ENCODE measurements at places on chromosomes 1 and 21.

GRCh38 chr1:25699500-25700143 is 83.0 kb downstream of the MAN1C1 start:
- H3K27ac ChIP-seq, result peak overlapping the region; percentile 83
- no peaks in the 10 kb centered on the region for H3K27me3 ChIP-seq
- H3K4me3 ChIP-seq, result no peak overlapping the region
- peaks cover 100% of the 10 kb centered on the region for H3K4me1 ChIP-seq

DNA sequence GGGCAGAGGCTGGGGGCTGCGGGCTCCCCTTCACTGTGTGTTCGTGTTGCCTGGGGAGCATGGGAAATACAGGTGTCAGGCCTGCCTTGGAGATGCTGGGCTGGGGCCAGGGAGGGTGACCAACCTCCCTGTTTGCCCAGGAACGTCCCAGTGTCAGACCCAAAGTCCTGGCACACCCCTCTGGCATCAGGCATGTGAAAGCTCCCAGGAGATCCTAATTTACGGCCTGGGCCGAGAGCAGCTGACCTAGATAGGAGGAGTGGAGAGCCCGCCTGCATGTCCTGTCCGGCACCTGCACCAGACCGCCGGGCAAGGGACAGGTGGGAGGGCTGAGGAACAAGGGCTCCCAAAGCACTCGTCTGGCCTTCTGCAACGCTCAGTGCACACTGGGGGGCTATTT is 124.8 kb downstream of the PRDM16 start:
- H3K4me3 ChIP-seq, result no peak overlapping the region
- H3K27me3 ChIP-seq, result no peaks in the 10 kb centered on the region
- no peak for ATAC-seq
- peak overlapping the region; percentile 58 for H3K27ac ChIP-seq

- no peaks in the 10 kb centered on the region for H3K4me1 ChIP-seq
- H3K4me3 ChIP-seq, result no peak overlapping the region
- no peak overlapping the region for H3K27ac ChIP-seq
- ATAC-seq, result no peak
Measured at GRCh38 chr1:1924849-1925248, 5.8 kb upstream of the TMEM52 start.

- H3K4me1 ChIP-seq, result no peaks in the 10 kb centered on the region
- no peaks in the 10 kb centered on the region for H3K27me3 ChIP-seq
- H3K27ac ChIP-seq, result no peak overlapping the region
- H3K36me3 ChIP-seq, result no peaks in the 10 kb centered on the region
- no peak for ATAC-seq
Measured at GRCh38 chr1:245486775-245487470, 332.1 kb downstream of the KIF26B start.

DNA sequence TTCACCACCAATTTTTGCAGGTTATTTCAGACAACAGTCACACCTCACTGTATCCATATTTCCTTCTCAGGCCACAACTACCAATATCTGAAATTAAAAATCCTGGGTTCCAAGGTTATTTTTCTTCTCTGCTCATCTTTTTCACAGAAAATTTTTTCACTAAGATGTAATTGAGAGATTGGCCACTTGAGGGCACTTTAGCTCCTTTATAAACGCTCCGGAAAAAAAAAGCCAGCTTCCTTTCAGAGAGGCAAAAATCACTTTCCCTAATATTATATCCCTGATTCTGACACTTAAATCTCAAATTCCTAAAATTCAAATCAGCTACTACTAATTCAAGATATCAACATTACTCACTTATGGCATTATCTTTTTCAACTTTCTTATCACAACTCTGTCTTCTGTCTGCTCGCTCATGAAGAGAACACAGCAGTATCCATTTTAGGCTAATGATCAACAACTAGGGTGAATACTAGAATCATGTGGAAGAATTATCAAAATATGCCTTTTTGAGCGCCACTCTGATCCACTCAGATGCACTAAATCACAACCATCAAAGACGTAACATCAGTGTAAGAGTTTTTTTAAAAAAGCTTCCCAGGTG is 101.4 kb upstream of the RGS1 start:
- H3K27ac ChIP-seq, result no peak overlapping the region
- no peak for ATAC-seq
- no peaks in the 10 kb centered on the region for H3K36me3 ChIP-seq
- H3K27me3 ChIP-seq, result no peaks in the 10 kb centered on the region
- H3K4me1 ChIP-seq, result peaks cover 15% of the 10 kb centered on the region

GRCh38 chr1:229563241-229563640 is 4.7 kb upstream of the ABCB10 start:
- H3K36me3 ChIP-seq, result no peaks in the 10 kb centered on the region
- H3K4me3 ChIP-seq, result peak overlapping the region; percentile 45
- no peaks in the 10 kb centered on the region for H3K27me3 ChIP-seq
- no peak for ATAC-seq
- peak overlapping the region; percentile 98 for H3K27ac ChIP-seq
- peaks cover 4% of the 10 kb centered on the region for H3K4me1 ChIP-seq

DNA sequence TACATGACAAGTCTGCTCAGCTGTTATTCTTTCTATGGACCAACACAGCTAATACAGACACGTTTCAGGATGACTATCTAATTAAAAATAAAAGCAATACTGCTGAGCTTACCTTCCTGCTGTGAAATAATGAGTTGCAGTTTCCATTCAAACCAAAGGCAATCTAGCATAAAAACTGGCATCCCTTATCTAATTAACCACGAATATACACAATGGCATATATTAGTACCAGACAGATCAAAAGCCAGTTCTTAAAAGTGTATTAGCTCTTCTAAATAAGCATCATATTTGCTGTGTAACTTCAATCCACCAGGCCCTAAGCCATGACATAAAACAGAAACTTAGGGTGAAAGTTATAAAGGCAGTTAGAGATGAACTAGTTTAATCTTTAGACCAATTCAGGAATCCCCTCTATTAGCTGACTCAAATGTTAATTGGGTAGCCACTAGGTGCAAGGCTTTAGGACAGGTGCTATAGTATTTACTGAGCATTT is 20.6 kb downstream of the TESK2 start:
- no peak overlapping the region for H3K27ac ChIP-seq
- no peak for ATAC-seq
- no peaks in the 10 kb centered on the region for H3K36me3 ChIP-seq

GRCh38 chr1:6096243-6097116 is 50.8 kb downstream of the KCNAB2 start:
- H3K36me3 ChIP-seq, result peaks cover 5% of the 10 kb centered on the region
- H3K4me1 ChIP-seq, result no peaks in the 10 kb centered on the region
- H3K27me3 ChIP-seq, result peaks cover 22% of the 10 kb centered on the region
- no peak for ATAC-seq
- no peak overlapping the region for H3K27ac ChIP-seq

- H3K4me1 ChIP-seq, result no peaks in the 10 kb centered on the region
- H3K27me3 ChIP-seq, result no peaks in the 10 kb centered on the region
- no peak overlapping the region for H3K4me3 ChIP-seq
Measured at GRCh38 chr1:43491061-43491460, 37.3 kb upstream of the HYI start.

- no peaks in the 10 kb centered on the region for H3K36me3 ChIP-seq
- H3K4me1 ChIP-seq, result peaks cover 40% of the 10 kb centered on the region
Measured at GRCh38 chr1:23178950-23179349, 10.3 kb upstream of the LUZP1 start.

DNA sequence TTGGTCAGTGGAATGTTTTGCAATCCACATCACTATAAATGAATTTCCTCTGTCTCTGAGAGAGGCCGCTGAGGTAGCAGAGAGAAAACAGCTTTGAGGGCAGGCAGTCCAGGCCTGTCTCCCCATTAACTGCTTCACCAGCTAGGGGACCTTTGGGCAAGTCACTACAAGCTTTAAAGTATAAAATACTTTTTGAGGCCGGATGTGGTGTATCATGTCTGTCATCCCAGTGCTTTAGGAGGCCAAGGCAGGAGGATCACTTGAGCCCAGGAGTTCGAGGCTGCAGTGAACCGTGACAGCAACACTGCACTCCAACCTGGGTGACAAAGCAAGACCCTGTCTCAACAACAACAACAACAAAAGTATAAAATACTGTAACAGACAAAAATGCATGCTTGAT is 6.4 kb downstream of the IL6R start:
- H3K4me1 ChIP-seq, result peaks cover 41% of the 10 kb centered on the region
- ATAC-seq, result no peak
- no peaks in the 10 kb centered on the region for H3K36me3 ChIP-seq

GRCh38 chr21:30268608-30269197 is 14.0 kb downstream of the KRTAP24-1 start:
- no peak for ATAC-seq
- no peaks in the 10 kb centered on the region for H3K4me1 ChIP-seq
- no peak overlapping the region for H3K27ac ChIP-seq
- no peaks in the 10 kb centered on the region for H3K36me3 ChIP-seq
- H3K27me3 ChIP-seq, result no peaks in the 10 kb centered on the region

- H3K4me3 ChIP-seq, result no peak overlapping the region
- H3K36me3 ChIP-seq, result no peaks in the 10 kb centered on the region
- H3K4me1 ChIP-seq, result no peaks in the 10 kb centered on the region
- H3K27me3 ChIP-seq, result no peaks in the 10 kb centered on the region
- no peak for ATAC-seq
Measured at GRCh38 chr1:218642033-218642948, 297.2 kb downstream of the TGFB2 start.

DNA sequence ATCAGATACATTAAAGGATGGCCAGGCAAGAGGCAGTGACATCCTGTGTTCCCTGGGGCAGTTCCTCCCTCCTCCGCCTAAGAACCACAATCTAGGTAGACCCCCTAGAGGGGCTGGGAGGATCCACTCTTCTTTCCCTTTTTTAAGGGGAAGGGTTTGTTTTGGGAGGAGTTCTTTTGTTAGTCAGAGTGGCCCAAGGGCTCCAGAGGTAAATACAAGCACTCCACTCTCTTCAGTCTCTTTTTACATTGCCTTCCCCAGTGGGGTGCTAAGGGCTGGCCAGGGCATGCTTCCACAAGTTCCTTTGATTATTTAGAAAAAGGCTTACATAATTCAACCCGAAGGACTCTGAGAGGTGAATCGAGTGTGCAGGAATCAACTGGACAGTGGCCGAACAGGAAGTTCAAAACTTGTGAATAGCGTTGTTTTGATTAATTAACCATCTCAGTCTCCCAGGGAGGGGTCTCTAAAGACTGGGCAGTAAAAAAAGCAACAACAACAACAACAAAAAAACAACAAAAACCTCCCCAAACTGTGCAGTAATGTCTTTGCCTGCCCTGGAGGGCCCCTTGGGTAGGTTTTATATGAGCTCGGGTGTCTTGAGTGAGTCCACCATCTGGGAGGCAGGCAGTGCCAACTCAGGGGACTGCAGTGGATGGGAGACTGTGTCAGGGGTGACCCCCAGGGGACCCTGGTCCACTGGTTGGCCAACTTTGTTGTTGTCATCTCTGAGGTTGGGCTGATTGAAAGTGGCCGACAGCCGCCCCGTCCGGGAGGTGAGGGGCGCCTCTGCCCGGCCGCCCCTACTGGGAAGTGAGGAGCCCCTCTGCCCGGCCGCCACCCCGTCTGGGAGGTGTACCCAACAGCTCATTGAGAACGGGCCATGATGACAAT is 33.2 kb upstream of the ENO1 start:
- H3K4me3 ChIP-seq, result no peak overlapping the region
- no peaks in the 10 kb centered on the region for H3K36me3 ChIP-seq
- ATAC-seq, result no peak
- no peak overlapping the region for H3K27ac ChIP-seq
- no peaks in the 10 kb centered on the region for H3K4me1 ChIP-seq

DNA sequence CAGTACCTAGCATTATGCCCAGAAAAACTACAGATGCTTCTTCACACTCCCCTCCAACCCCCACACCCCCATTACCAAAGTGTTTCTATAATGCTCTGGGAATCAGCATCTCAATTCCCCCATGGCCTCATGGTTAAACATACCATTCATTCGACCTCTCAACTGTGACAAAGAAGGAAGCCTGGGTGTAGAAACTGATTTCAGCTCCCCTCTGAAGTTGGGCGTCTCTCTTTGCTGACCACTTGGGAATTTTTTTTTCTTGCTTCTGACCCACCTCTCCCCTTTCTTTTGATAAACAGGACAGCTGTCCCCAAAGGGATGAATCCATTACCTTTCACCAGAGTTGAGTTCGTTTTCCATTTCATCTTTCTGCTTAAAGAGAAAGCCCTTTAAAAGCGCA is 116.4 kb upstream of the HOOK1 start:
- no peak overlapping the region for H3K4me3 ChIP-seq
- H3K27ac ChIP-seq, result no peak overlapping the region
- no peaks in the 10 kb centered on the region for H3K36me3 ChIP-seq
- peaks cover 27% of the 10 kb centered on the region for H3K4me1 ChIP-seq

Data from gastroesophageal sphincter (tissue), 4 donors.